ENCODE measurements at places on chromosomes 1 and 21.

DNA sequence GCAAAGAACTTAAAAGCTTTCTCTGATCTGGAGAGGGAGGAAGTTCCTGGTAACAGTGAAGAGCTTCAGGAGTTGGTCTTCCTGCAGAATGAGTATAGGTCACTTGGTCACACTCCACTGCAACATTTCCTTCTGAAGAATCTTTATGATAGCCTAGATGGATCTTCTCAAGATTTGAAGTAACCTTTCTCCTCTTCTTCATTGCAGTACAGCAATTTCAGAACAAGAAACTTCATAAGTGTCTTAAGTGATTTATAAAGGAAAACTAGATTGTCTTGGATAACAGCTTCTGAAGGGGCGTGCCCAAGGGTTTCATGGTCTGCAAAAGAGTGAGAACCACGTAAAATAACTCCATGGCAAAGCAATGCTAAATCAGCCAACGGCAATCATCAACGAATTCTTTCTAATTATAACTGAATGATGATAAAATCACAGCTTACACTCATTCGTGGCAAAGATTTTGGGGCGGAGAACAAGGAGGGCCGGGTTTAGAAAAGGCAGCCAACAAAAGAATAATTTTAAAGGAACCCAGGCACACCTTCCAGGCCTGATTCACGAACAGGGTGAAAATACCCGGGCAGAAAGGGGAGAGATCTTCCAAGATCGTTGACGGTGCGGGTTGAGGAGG is 53.9 kb upstream of the ASPM start:
- DNase-seq: no peak

DNA sequence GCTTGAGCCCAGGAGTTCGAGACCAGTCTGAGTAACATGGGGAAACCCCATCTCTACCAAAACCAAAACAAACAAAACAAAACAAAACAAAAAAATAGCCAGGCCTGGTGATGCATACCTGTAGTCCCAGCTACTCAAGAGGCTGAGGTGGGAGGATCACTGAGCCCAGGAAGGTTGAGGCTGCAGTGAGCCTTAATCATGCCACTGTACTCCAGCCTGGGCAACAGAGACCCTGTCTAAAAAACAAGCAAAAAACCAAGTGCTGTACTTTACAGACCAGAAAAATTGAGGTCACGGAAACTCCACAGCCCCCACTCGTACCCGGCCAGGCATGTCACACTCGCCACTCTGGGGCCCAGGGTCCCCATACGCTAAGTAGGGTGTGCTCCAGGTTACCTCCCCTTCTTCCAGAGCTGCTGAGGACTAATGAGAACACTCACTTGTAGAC is 22.9 kb downstream of the ATP2B4 start:
- DNase-seq: no peak

DNA sequence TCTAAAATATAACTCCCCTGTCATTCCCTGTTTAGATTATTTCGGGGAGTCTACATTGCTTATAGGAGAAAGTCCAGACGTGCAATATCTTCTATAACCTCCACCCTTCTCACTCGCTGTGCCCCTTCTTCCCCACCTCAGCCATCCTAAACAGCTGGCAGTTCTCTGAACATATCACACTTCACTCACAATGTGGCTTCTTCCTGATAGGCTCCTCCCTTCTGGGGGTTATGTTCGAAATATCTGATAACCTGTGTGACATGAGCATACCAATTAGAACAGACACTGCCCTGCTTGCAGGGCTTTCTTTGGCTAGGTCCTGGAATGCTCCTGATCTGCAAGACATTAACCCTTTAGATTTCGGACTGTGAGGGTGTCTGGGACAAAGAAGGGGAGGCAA is 274.6 kb downstream of the NFIA start:
- DNase-seq: no peak

- no peak for DNase-seq
Observed at GRCh38 chr1:168845140-168845539, 116.1 kb upstream of the DPT start.

DNA sequence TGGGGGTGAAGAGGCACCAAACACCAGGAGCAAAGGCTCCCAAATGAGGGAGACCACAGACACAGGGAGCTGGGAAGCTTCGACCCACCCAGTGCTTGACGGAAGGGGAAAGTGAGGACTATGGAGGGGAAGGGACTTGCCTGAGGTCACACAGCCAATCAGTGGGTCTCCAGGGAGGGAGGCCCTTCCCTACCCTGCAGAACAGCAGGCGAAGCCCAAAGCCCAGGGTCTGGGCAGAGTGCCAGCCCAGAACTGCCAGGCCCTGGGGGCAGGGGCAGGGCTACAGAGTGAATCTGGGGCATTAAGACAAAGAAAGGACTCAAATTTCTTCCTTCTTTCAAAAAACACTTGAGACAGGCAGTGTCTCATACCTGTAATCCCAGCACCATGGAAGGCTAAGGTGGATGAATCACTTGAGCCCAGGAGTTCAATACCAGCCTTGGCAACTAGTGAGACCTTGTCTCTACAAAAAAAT is 45.5 kb upstream of the ECE1 start:
- no peak for DNase-seq

- DNase-seq: no peak
Observed at GRCh38 chr1:53295726-53296116, 32.1 kb downstream of the LRP8 start.

DNA sequence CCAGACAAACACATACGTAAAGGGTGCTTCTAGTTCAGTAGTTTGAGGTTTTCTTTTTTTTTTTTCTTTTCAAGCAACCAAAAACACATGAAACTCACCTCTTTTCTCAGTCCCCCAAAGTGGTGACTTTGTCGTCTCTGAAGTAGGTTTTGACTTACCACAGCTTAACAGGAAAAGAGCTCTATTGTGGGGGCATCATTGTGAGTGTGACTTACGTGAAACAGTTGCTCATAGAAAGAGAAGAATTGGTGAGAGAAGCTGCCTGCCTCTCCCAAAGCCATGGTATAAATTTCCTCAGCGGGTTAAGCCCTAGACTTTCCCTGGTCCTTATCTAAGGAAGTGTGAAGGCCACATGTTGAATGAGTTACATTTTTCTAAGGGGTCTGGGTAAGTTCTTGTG is 11.9 kb downstream of the FASLG start:
- no peak for DNase-seq

GRCh38 chr1:201381130-201381529 is 3.6 kb upstream of the TNNT2 start:
- no peak for DNase-seq

DNA sequence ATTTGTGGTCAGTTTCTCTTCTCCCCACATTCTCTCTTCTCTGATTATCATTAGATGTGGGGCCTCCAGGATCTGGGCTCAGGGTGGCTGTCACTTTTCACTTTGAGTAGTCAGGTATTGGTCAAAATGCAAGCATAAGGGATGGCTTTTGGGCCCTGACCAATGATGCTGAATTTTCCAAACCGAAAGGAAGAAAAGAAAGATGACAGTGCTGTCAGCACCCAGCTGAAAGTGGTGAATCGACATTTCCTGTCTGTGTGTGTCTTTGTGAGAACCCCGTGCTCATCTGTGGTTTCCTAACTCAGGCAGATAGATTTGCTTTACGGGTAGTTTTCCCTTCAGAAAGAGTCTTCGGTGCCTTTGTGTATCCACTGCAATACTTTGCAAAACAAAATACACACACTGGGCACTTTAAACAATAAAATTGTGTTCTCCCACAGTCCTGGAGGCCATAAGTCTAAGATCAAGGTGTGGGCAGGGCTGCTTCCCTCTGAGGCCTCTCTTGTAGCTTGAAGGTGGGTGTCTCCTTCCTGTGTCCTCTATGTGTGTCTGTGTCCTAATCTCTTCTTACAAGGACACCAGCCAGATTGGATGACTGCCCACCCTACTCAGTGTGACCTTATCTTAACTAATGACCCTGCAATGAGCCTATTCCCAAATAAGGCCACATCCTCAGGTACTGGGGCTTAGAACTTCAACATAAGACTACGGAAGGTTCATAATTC is 274.8 kb upstream of the AJAP1 start:
- DNase-seq: no peak

- DNase-seq: no peak
Observed at GRCh38 chr1:86798608-86799291, 94.4 kb downstream of the SH3GLB1 start.

- no peak for DNase-seq
Observed at GRCh38 chr1:91821126-91821868, 64.7 kb downstream of the TGFBR3 start.
